ENCODE measurements at places on chromosomes 13 and 19.
A peak's percentile ranks its signal among the peaks of the same experiment; 100 is the strongest.

DNA sequence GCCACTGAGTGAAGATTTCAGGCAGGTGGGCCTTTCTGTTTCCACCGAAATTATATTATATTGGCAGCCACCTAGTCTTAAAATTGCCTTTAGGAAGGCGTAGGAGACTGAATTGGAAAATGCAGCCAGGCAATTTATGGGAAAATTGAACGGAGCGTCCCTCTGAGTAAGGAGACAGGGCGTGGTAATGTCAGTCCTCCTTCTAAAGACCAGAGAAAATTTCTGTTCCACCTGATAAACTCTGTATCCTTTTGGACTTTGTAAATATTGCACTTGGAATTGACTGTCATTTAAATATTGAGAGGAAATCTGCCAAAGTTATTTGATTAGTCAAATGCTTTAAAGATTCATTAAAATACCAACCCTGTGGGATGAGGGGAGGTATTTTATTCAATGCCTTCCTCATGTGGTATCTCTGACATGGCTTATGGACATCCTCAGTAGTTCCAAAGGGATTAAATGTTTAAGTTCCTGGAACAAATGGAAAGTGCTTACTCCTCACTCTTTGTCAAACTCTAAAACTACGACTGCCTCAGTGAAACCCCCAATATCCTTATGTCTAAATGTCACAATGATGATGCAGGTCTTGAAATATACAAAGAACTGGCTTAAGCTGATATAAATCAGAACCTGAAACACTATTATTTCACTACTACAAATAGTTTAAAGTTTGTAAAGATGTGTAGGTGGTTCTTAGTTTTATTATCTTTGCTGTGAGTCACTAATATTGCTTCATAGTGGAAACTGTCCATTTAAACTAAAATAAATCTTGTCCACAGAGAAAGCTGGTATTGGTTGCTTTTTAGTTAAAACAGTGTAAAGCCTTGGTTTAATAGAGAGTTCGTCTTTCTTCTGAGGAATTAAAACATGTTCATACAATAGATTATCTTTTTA is 203.2 kb downstream of the FGF14 start:
- no peaks in the 10 kb centered on the region for H3K27me3 ChIP-seq
- H3K4me3 ChIP-seq: no peak overlapping the region
- H3K36me3 ChIP-seq: no peaks in the 10 kb centered on the region
- DNase-seq: no peak
- H3K27ac ChIP-seq: no peak overlapping the region
- no peaks in the 10 kb centered on the region for H3K4me1 ChIP-seq

- H3K4me3 ChIP-seq: peak overlapping the region; percentile 100
- peak overlapping the region; percentile 77 for H3K27ac ChIP-seq
- peak; percentile 80 for DNase-seq
- H3K36me3 ChIP-seq: no peaks in the 10 kb centered on the region
Observed at GRCh38 chr13:110713981-110714796, 689 bp downstream of the ING1 start.

GRCh38 chr13:76533251-76533650 is 353.0 kb downstream of the KCTD12 start:
- H3K4me3 ChIP-seq: no peak overlapping the region
- H3K36me3 ChIP-seq: no peaks in the 10 kb centered on the region
- no peak overlapping the region for H3K27ac ChIP-seq
- no peaks in the 10 kb centered on the region for H3K27me3 ChIP-seq

DNA sequence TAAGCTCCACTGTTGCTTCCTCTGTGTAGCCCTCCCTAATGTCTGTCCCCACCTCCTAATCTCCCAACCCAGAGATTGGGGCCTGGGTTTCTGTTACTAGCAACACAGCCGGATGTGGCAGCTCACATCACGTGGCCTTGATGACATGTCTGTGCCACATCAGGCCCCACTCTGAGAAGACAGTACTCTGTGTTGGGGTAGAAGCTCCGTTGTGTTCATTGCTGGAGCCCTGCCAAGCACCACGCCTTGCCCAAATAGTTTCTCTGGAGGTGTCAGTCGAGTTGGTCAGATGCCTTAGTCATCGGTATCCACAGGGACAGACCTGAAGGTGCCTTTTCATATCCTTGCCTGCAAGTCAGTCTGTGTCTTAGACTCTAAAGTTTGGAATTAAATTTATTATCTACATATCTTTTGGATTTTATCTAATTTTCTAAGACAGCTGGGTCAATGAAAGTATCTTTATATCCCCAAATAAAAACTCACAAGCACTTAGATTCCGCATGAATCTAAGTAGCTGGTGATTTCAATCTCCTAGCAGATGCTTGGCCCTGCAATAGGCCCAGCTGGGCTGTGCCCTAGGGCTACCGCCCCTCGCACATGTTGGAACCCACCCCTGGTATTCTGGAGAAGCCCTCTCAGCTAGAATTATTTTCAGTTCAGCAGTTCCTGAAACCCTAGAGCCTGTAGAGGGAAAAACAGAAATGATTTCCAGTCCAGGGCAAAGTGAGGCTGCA is 204.0 kb upstream of the TSHZ3 start:
- H3K27ac ChIP-seq: no peak overlapping the region
- H3K36me3 ChIP-seq: no peaks in the 10 kb centered on the region
- H3K4me3 ChIP-seq: no peak overlapping the region
- H3K4me1 ChIP-seq: no peaks in the 10 kb centered on the region
- no peak for DNase-seq

DNA sequence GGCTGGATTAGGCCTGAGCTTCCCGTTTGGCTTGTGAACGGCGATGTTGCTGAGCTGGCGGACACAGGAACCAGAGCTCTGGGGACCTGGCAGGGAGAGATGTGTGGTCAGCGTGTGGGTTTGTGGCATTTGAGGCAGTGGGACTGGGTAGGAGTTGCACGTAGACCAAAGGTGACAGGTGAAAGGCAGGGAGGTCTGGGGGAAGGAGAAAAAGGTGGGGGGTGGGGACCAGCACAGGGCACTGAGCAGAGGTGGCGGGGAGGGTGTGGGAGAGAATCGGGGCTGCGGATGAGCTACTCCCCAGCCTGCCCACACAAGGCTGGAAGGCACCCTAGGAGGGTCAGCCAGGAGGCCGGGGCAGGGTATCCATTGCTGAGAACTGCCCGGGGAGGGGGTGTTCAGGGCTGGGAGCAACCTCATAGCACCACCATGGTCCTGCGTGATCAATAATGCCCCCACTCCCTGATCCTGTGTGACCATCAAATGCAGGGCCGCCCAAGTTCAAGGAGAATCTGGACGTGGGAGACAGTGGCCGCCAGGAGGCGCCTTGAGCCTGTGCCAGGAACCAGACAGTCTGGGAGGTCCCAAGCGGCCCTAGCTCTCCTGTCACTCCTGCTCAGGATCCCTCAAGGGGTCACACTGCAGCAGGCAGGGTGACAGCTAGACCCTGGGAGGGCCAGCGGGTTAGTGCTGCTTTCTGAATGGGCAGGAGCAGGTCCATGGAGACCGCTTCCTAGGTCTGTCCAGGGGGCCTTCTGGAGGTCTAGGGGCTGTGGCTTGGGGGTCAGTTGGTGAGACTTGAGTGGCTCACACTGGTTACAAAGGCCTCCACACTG is 12.8 kb upstream of the SELENOW start:
- no peaks in the 10 kb centered on the region for H3K36me3 ChIP-seq
- H3K4me1 ChIP-seq: no peaks in the 10 kb centered on the region

GRCh38 chr19:1460033-1460995 is 10.4 kb downstream of the APC2 start:
- no peak overlapping the region for H3K4me3 ChIP-seq
- no peaks in the 10 kb centered on the region for H3K27me3 ChIP-seq
- no peaks in the 10 kb centered on the region for H3K36me3 ChIP-seq
- no peaks in the 10 kb centered on the region for H3K4me1 ChIP-seq
- no peak overlapping the region for H3K27ac ChIP-seq

- H3K36me3 ChIP-seq: no peaks in the 10 kb centered on the region
- no peak for DNase-seq
- peak within 1 kb of the TSS; percentile 40 for H3K4me3 ChIP-seq
- peaks cover 4% of the 10 kb centered on the region for H3K4me1 ChIP-seq
- peaks cover 91% of the 10 kb centered on the region for H3K27me3 ChIP-seq
- no peak within 1 kb of the TSS for H3K27ac ChIP-seq
Observed at GRCh38 chr19:12838182-12838885, at the start of gene MAST1. Gene MAST1 (plus strand): TSS chr19:12838515. CDS start chr19:12838573, 58 bp downstream.

DNA sequence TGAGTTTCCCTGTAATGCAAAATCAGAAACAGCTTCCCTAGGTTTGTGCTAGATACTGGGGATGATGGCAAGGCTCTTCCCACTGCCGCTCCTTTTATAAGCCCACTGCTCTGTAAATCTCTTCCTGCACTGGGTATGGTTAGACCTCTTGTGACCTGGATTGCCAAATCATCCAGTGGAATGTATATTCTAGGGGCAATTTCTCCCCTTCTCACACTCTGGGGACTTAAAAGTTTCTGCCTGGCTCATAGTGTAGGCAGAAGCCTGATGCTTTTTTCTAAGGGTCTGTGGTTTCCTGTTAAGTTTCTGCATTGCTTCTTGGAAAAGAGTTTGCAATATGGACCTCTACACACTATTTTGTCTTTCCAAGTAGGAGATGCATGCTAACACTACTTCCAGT is 1582.0 kb upstream of the PCDH20 start:
- no peak overlapping the region for H3K4me3 ChIP-seq
- no peaks in the 10 kb centered on the region for H3K27me3 ChIP-seq
- peaks cover 6% of the 10 kb centered on the region for H3K4me1 ChIP-seq
- no peaks in the 10 kb centered on the region for H3K36me3 ChIP-seq

DNA sequence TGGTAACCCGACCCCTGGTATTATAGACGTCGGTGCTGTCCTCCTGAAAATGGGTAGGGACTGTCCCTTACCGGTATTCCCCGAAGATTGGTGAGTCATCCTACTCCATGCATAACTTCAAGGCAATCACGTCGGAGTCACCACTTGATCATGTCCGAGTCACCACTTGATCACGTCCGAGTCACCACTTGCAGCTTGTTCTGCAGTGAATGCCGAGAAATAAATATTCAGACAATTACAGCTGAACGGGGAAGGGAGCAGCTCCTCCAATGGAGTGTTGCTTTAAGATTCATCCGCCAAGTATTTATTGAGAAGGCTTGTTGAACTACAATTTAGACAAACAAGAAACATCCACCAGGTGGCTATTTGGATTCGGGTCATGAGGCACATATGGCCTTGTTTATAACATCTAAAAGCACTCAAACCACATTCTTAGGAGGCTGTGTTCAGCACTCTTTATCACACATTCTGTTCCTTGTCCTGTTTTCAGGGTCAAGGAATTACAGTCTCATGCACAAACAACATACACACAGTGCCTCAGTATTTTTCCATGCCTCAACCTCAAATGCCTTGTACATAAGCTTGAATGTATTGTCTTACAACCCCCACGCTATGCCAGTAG is 43.1 kb downstream of the ZNF726 start:
- H3K4me3 ChIP-seq: no peak overlapping the region
- no peak overlapping the region for H3K27ac ChIP-seq
- no peaks in the 10 kb centered on the region for H3K4me1 ChIP-seq
- H3K36me3 ChIP-seq: no peaks in the 10 kb centered on the region
- H3K27me3 ChIP-seq: no peaks in the 10 kb centered on the region
